ENCODE measurements at places on chromosomes 12 and 14.

DNA sequence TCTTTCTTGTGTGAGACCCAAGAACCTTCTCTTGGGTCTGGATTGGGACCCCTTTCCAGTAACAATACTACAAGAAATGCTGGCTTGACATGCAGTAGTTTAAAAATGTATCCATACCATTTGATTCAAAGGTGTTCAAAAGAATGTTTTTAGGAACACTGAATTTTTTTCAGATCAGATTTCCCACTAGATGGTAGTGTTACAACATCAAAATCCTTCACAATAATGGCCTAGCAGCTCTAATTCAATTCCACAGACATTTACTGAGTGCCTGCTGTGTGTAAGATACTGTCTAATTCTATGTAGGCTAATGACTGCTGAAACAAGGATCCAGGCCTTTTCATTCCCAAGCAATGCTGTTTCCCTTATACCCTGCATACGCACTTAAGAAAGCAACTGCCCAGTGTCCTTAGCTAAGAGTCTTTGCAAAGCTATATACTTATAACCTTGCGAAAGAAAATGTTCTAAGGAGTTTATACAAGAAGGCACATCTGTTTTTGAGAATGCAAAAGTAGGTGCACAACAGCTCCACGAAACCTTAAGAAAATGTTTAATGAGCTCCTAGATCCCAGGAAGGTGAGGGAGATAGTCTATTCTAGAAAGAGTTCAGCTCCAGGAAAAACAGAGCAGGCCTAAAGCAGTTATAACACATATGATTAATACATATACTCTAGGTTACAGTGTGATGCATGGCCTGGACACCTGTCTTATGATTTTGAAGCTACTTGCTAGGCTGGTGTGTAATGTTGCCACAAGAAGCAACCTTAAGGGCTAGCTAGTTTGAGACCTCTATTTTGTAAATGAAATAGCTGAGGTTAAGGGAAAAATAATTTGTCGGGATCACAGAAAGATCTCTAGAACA is 50.9 kb upstream of the PKP2 start:
- no peak for DNase-seq

- DNase-seq, result no peak
These were observed 102.8 kb downstream of the SCAF11 start for GRCh38 chr12:45887544-45887943.

DNA sequence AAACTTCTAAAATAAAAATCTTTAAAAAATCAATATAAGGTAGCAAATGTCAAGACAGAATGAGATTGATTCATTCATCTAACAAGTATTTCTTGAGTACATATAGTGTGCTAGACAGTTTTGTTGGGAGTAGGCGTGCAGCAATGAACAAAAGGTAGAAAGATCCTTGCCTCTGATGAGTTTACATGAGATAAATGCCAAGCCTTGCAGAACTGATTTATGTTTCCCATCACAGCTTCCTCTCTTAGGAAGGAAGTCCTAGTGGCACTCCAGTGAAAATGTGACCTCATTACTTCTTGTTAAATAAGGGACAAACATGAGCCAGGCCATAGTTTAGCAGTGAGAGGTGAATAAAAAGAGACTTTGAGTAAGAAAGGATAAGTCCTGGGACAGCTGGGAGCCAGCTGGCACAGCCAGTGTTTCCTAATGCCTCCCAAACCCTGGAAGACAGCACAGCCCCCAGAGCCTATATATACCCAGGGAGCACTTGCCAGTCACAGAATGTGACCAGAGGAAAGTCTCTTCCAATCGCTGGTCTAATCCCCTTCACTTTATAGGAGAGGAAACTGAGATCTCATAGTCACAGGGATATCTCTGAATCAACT is 4.7 kb upstream of the COCH start:
- no peak for DNase-seq

GRCh38 chr14:57290751-57291150 is 22.0 kb downstream of the AP5M1 start:
- no peak for DNase-seq

GRCh38 chr14:89572596-89573398 is 155.8 kb upstream of the FOXN3 start:
- DNase-seq, result no peak

- DNase-seq, result no peak
These were observed 157.5 kb upstream of the LRIG3 start for GRCh38 chr12:59077575-59078426.
